ENCODE measurements at places on chromosomes 4 and X.
A peak's percentile ranks its signal among the peaks of the same experiment; 100 is the strongest.

DNA sequence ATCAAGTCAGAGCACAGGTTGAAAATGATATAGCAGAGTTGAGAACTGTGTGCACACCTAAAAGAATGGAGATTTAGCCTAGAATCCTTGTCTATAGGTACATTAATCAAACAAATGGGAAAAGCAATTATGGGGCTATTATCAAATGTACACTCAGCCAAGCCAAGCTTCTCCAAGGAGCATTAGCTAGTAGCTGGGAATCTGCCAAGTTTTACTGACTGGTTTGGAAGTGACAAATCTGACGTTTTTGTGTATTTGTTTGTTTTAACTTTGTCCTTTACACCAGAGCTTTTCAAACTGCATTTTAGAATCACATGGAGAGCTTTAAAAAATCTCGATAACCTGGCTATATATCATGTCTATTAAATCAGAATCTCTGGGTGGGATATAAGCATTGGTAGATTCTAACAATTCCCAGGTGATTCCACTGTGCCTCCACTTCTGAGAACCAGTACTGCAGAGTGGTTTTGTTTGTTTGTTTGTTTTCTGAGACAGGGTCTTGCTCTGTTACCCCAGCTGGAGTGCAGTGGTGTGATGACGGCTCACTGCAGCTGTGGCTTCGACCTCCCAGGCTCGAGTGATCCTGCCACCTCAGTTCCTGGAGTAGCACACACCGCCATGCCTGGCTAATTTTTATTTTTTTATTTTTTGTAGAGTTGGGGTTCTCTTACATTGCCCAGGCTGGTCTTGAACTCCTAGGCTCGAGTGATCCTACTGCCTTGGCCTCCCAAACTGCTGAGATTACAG, 279.8 kb downstream of the UNC5C start:
- DNase-seq: no peak

DNA sequence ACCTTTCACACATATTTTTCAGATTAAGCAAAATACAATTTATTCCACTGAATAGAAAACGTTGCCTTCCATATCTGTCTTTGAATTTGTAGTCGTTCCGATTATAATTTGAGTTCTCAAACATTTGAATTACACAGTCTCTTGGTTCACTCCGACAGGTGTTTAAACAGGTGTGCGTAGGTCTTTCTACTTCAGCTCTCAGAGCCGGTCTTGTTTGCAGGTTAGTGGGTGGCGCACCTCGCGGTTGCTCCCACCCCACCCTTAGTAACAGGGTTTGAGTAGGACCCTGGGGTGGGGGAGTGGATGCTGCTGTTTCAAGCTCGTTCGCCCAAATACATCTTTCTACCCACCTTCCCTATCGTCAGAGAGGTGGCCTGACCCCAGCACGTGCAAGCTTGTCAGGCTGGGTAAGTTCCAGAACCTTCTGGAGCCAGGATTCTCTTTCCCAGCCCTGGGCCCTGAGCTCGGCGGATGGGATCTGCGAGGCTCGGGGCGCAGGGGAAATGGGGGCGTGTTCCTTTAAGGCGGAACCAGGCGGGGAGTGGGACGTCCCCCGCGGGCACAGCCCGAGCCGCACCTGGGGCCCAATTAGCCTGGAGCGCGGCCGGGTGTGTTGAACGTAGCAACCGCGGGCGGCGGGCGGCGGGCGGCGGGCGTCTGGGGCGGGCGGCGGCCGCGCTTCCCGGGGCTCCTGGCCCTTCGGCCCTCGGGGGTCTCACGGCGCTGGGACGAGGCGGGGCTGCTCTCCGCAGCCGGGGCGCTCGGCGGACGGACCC, at the start of gene FAM149A:
TSS of gene FAM149A (plus strand) at position 591 of the 776 bp plus-strand sequence.
- DNase-seq: peak; percentile 36

- no peak for DNase-seq
These were observed 314.9 kb upstream of the TRAM1L1 start for GRCh38 chr4:117400039-117400835.

DNA sequence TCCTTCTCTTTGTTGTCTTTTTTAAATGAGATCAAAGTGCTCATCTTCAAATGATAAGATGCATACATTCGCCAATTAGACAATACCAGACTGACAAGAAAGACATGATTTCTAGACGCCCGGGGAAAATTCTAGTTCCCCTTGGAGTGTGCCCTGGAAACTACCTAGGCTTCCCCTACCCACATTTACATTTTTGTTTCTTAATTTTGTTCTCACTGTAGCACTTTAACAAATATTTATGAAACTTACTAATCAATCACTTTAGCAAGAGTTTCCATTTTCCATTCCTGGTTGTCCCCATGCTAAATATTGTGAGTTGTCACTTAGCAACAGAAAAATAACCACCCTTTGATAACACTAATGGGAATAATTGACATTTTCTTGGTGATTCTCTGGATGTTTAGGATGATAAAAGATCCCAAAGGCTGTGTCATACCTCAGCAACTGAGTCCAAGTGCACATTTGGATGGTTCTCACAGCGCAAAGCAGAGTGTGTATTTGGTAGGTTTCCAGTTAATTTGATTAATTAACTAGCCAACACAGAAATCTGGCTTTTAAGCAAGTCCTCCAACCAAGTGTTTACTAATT, 69.6 kb downstream of the FGFBP1 start:
- no peak for DNase-seq

DNA sequence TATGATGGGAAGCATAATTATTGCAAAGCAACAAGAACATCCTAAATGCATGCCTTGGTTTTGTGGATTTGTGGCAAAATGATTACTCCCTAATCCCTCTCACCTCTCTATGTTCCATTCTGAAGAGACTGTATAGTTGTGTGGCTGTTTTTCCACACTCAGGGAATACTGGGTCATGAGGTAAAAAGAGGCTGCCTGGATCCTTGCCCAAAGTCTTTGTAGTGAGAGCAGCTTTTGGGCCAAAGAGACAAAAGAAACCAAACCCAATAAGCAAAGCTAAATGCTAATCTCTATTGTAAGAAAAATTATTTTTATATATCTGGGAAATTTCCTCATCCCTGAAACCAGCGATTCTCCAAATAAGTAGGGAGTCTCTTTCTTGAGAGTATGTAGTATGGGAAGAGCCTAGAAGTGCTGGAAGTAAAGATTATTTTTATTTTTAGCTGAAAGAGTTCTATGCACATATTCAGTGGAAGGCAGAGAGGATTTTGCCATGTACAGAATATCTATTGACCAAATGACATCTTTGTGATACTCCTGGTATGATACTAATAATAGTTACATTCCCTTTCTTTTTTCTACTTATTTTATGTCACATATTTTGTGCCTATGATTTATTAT, 24.9 kb upstream of the SULT1B1 start:
- DNase-seq: no peak

DNA sequence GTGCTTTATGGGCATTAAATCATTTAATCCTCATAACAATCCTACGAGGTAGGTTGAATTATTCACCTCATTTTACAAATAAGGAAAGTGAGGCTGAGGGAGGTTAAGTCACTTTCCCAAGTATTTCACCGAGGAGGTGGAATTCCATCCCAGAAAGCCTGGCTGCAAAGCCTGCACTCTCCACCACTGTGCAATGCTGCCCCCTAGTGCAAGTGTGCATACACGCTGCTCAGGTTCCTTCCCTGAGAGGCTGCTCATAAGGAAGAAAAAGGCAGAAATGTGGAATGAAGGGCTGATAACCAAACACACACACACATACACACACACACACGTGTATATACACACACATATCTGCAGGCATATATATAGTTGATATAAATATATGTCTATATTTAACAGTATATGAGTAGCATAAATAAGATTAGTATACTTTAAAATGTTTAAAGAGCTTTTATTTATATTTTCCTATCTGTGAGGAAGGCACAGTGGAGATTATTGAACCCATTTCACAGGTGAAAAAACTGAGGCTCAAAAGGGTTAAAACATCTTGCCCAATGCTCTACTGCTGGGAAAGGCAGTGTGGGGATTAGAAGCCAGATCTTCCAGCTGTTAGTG, 714.5 kb upstream of the TENM3 start:
- DNase-seq: no peak

GRCh38 chr4:7384003-7384928, 50.5 kb downstream of the PSAPL1 start:
- no peak for DNase-seq

DNA sequence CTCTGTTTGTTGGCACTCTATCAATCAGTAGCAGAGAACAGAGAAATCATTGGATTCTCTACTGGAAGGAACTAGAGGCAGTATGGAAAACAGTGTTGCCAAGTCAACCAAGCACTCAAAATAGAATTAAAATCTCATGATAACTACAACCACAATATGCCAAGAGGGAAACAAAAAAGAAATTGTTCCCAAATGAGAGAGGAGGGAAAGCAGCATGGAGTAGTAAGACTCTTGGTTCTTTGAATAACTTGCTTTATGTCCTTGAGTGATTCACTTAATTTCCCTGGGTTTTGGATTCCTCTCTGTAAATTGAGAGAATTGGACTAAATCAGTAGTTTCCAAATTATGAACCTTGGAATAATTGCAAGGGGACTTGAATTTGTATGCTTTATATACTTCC, 285.5 kb upstream of the ANKRD50 start:
- DNase-seq: no peak

GRCh38 chr4:125833-126232, 1.5 kb downstream of the ZNF718 start:
- no peak for DNase-seq

DNA sequence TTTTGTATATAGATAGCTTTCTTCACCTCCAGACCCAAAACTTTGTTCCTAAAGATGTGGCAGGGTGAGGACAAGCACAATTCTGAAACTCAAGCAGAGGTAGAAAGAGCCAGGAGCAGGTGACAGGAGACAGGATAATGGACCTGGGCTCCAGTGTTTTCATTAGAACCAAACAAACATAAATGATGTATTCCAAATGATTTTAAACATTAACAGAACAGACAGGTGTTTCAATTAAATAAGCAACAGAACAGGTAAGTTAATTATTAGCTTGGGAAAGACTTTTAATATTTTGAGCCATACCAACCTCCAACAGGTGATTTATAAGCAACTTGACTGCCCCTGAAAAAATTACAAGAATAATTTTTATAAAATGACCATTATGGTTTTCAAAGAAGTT, 459.4 kb upstream of the LCORL start:
- DNase-seq: no peak

- DNase-seq: no peak
These were observed 279.2 kb upstream of the BOD1L1 start for GRCh38 chr4:13906727-13907126.

DNA sequence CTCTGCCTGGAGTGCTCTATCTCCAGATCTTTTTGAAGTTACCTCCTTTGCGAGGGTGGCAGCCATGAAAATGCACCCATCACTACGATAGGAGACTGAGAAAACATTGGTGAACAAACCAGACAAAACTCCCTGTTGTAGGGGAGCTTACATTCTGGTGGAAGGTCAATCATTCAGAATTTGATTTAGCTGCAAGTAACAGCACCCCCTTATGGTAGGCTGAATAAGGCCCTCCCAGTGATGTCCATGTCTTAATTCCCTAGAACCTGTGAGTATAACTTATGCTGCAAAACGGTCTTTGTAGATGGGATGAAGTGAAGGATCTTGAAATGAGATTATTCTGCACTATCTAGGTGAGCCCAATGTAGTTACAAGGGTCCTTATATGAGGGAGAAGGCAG, 5.6 kb upstream of the TEC start:
- no peak for DNase-seq

- no peak for DNase-seq
These were observed 648.8 kb downstream of the IQCM start for GRCh38 chr4:149166876-149167275.

DNA sequence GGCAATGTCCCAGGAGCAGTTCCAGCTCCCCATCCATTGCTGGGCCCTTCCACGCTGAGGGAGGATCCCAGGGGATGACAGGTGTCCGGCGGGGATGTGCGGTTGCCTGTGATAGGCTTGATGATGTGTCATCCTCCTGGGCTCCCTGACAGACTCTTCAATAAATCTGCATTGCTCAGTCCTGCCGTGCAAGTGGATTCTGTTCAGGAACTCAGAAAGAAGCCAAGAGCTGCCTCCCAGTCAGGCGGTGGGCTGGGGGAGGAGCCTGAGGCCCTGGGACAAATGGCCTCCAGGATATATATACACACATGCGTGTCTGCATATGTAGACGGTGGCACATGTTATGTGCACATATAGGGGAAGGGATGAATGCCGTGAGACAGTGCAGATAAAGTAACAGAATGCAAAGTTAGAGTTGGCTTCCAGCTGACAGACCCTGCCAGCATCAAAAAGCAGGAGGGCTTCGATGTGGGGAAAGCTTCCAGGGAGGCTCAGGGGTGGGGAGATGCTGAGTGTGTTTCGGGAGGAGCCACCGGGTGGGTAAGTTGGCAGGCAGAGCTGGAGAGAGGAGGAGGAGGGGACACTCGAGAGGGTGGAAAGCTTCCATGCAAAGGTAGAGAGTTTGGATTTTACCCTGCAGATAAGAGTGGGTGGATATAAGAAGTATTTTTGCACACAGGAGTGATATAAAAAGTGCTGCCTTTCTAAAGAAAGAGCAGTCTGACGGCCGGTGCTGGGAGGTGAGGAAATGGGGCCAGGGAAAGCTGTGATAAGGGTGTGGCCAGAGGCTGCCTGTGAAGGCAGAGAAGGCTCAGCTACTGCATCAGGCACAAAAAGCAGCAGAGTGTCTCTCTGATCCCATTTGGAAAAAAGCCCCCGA, 28.5 kb upstream of the CRMP1 start:
- no peak for DNase-seq

DNA sequence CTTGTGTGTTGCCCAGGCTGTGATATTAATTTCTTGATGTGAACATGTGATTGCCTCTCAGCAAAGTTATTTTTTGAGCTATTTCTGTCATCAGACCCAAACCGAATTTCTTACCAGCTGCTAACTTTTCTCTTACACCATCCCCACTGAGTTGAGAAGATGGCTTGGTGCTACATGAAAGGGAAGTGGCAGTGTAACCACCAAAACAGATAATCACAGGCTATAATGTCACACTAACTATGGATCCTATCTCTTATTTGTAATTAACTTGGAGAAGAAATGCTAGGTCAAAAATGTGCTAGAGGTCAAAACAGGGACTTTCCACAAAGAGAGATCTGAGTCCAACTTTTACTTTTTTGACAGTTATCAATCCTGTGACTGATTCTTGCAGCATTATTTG, 43.8 kb downstream of the ELOVL6 start:
- DNase-seq: no peak
